Spleen (tissue), 13 donors: ENCODE measurements at places on chromosomes 3 and 15. TPM values are rescaled to one million over a fixed set of nuclear protein-coding genes. Genes with fewer than 3 reads are reported as not detected.

The DHFR2 gene
- polyA plus RNA-seq: 1.7 TPM

The ADAMTS17 gene
- polyA plus RNA-seq: 0.21 TPM

The WDR93 gene
- polyA plus RNA-seq: 0.09 TPM

DNA sequence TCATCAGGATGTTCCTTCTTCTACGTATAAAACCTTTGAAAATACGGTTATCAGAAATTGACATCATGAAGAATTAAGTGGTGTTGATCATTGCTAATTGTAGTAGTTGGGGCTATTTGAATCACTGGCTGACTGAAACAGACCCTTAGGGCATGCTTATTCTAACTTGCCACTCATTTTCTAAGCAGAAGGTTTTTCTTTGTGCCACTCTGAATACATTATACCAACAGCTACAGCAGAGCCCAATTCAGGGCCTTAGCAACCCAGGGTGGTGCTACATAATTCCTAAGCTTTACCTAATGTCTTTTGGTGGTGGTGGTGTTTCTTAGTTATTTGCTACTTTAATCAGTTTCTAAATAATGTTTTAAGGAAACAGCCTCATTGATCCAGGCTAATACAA lies 524.2 kb downstream of the NLGN1 start:
- no peaks in the 10 kb centered on the region for H3K36me3 ChIP-seq
- H3K4me3 ChIP-seq: no peak overlapping the region
- no peak overlapping the region for H3K27ac ChIP-seq
- no peak for DNase-seq
- no peaks in the 10 kb centered on the region for H3K4me1 ChIP-seq

DNA sequence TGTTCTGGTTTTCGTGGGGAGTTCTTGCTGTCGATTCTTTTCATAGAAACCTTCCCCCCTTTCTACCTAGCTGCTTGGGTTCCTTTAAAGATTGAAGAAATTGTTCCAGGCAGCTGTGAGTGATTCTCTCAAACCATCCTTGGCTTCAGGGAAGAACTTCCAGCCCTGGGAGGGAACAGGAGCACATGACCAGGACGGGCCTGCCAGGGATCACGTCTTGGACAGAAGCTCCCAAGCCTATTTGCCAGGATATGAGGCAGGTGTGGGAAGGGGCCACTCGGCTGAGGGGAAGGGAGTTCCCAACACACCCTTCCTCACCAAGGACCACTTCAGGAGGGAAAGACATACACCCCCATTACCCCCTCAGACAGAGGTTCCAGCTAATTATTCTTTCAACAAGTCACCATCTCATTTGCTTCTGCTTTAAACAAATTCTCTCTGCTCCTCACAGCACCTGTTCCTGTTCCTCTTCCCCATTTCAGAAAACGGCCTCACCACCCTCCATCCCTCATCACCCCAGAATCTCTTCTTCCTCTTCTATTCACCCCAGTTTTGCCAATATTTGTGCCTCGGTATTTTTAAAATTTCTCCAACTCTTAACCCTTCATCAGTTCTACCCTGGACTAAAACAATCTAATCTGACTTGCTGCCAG lies 62.5 kb downstream of the WHAMM start:
- H3K27me3 ChIP-seq: no peaks in the 10 kb centered on the region
- H3K27ac ChIP-seq: no peak overlapping the region
- DNase-seq: no peak
- peaks cover 9% of the 10 kb centered on the region for H3K4me1 ChIP-seq
- H3K36me3 ChIP-seq: no peaks in the 10 kb centered on the region

DNA sequence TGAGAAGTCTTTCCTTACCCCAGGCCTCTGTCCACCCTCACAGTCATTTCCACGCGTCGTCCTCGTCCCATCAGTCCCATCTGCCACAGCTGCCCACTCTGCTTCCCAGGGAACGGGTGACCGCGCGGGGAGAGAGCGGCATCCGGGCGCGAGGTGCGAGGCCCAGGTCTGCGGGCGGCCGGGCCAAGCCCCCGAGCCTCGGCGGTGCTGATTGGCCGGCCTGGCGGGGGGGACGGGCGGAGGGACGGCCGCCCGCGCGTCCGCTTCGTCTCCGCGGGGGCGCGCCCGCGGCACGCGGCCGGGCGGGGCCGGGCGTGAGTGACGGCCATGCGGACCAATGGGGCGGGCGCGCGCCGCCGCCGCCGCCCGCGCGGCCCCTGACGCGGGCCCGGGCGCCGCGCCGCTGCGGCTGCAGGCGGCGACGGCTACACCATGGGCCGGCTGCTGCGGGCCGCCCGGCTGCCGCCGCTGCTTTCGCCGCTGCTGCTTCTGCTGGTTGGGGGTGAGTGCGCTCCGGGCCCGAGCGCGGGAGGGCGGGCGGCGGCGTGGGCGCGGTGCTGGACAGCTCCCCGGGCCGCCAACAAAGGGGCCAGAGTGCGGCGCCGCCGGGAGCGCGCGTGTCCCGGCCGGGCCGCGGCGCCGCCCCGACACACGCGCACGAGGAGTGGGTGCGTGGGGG lies at the start of gene PODXL2:
TSS of gene PODXL2 (plus strand) at position 398 of the 679 bp plus-strand sequence. CDS start at position 433, 35 bp downstream.
- no peak within 1 kb of the TSS for H3K27ac ChIP-seq
- H3K4me3 ChIP-seq: peak within 1 kb of the TSS; percentile 78
- peaks cover 51% of the 10 kb centered on the region for H3K27me3 ChIP-seq

DNA sequence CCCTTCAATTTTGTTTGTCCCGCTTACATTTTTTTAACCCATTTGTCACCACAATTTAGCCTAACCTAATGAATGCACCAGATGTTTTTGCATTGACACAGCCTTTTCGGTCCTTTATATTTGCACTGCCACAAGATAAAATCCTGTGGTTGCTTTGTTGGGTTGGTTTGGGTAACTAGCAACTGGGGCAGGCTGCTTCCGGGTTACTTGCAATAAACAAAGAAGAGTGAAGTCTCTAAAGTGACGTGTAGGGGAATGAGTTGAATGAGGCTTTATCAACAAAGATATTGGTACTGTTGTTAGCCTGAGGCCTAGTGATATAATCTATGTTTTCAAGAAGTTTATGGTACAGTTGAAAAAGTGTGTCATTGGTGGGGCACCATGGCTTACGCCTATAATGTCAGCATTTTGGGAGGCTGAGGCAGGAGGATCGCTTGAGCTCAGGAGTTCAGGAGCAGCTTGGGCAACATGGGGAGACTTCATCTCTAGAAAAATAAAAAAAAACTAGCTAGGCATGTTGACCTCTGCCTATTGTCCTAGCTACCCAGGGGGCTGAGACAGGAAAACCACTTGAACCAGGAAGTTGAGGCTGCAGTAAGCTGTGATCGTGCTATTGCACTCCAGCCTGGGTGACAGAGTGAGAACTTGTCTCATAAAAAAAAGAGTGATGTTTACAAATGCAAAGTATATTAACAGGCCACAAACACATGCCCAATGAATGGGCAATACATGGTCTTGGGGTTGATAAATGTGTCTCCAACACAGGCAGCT lies 121.8 kb downstream of the OXSM start:
- no peak overlapping the region for H3K27ac ChIP-seq
- H3K27me3 ChIP-seq: no peaks in the 10 kb centered on the region
- H3K4me3 ChIP-seq: no peak overlapping the region
- no peaks in the 10 kb centered on the region for H3K4me1 ChIP-seq
- no peak for DNase-seq

DNA sequence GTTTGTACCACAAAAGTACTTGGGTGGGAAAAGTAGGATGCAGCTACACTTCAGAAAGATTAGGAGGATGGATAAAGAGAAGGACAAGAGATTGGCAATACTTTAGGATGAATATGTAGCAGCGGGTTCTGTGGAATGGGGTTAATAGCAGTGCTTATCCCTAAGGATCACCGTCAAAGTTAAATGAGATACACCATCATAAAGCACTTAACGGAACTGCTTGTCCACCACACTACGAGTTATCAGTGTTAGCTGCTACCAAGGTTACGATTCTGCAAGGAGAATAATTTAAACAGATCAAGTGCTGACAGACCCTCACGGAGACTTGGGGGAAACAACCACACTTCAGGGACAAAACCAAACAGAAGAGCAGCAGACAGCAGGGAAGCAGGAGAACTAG lies 963 bp downstream of the SHQ1 start:
- H3K36me3 ChIP-seq: peaks cover 7% of the 10 kb centered on the region
- H3K4me1 ChIP-seq: peaks cover 30% of the 10 kb centered on the region
- DNase-seq: no peak
- no peaks in the 10 kb centered on the region for H3K27me3 ChIP-seq

- no peak overlapping the region for H3K27ac ChIP-seq
- H3K4me1 ChIP-seq: no peaks in the 10 kb centered on the region
- no peak for DNase-seq
- no peaks in the 10 kb centered on the region for H3K27me3 ChIP-seq
- H3K36me3 ChIP-seq: no peaks in the 10 kb centered on the region
These were observed 888.0 kb downstream of the NTRK3 start for GRCh38 chr15:87368511-87368910.

- DNase-seq: no peak
- H3K27ac ChIP-seq: no peak overlapping the region
- H3K27me3 ChIP-seq: no peaks in the 10 kb centered on the region
- no peaks in the 10 kb centered on the region for H3K36me3 ChIP-seq
- no peaks in the 10 kb centered on the region for H3K4me1 ChIP-seq
These were observed 93.8 kb downstream of the SQOR start for GRCh38 chr15:45728641-45729040.

DNA sequence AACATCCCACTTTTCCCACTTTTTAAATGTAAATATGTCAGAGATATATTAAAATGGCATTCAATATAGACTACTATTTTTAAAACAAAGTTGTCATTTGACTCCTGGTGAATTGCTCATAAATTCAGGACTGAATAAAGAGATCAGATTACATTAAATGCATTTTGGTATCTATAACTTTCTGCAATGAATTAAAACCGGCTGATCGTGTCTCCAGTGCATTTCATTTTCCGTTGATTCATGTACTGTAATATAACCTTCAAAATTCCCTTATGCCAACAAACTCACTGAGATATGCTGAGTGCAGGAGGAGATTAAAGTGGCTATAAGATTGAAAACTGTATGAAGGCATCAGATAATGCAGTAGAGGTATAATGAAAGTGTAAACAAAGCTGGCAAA lies 361.1 kb upstream of the CDIN1 start:
- H3K27me3 ChIP-seq: no peaks in the 10 kb centered on the region
- no peaks in the 10 kb centered on the region for H3K4me1 ChIP-seq
- H3K36me3 ChIP-seq: no peaks in the 10 kb centered on the region
- no peak for DNase-seq
